ENCODE measurements at places on chromosomes 6 and 20.

GRCh38 chr6:109103942-109104341 is 8.6 kb downstream of the CEP57L1 start:
- DNase-seq, result no peak

DNA sequence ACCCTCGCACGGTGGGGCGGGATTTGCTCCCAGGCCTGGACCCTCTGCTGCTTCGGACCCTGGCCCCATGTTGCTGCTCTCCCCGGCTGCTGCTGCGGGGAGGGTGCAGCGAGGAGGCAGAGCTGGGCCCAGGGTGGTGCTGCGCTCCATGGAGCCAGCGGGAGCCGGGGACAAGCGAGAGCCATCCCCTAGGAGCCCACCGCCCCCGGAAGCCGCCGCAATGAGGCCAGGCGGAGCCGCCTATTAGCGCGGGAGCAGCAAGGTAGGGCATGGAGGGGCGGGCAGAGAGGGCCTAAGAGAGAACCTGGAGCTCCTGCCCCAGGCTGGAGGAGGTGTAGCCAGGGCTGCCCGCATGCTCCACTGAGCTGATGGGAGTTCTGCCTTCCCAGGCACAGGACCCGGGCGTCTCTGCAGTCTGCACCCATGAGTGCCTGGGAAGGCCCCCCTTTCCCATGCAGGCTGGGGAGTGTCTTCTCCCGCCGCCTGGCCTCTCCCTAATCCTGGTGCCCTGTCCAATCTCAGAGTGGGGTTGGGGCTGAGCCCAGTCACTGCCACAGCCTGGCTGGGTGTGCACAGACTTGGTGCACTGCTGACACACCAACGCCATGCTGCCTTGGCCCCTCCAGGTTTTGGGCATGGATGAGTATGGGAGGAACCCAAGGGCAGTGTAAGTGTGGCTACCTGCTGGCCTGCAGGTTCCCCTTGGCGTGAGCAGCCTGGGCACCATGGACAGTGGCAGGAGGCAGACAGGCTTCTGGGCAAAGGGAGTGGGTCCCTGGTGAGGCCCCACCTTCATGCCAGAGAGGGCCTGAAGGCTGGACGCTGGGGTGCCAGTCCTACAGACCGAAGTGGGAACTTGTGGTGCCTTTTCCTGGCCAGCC is 360.6 kb upstream of the MAP3K7 start:
- DNase-seq, result no peak

DNA sequence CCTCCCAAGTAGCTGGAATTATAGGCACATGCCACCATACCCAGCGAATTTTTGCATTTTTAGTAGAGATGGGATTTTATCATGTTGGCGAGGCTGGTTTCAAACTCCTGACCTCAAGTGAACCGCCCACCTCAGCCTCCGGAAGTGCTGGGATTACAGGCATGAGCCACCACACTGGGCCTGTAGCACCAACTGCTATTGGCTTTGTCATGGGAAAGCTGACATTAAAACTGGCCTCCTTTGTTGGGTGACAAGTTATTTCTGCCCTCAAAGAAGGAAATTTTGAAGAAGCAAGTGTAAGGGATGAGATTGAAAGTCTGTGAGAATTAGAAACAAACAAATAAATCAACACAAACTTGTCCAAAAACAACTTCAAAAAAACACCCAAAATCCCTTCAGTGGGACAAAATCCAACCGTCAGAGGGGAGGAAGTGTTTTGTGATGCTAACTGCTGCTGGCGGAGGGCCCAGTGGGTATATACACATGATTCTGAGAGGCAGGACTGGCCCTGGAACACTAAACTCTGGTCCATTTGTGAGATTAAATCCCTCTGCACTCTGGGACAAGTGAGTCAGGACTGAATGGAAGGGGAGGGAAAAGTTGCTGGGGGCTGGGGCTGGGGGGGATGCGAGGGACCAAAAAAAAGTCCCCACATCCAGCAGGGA is 87.5 kb upstream of the NAA20 start:
- no peak for DNase-seq

GRCh38 chr6:44062771-44063560 is 64.3 kb downstream of the MRPL14 start:
- no peak for DNase-seq

DNA sequence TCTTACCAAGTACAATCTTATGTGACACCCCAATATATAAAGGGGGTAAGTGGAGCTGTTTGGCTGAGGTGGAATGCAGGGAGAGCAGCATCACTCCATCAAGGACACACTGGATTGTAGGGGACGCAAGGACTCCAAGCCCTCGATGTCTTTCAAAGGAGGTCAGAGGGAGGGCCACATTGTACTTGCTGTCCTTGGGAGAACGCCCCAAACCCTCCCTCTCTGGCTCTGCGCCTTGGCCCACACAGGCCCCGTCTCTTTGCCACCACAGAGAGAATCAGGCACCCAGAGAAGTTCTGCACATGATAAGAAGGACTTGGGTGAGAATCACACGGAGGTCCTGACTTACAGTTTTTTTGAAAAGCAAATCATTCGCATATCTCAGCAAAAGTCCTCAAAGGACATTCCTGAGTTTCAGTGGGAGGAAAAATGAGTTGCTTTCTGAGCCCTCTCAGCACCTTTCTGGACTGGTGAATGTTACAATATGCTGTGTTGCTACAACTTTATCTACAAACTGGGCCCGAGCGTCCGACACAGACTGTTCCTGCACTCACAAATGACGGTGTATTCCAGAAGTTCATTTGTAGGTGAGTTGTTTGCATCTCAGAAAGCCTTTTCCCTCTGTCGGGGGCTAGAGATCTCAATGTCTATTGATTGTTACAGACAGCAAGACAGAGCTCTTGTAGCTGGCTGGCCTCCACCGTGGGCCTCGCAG is 92.5 kb upstream of the AKAP12 start:
- no peak for DNase-seq

GRCh38 chr6:31836474-31837368 is 9.2 kb downstream of the HSPA1B start:
- no peak for DNase-seq

DNA sequence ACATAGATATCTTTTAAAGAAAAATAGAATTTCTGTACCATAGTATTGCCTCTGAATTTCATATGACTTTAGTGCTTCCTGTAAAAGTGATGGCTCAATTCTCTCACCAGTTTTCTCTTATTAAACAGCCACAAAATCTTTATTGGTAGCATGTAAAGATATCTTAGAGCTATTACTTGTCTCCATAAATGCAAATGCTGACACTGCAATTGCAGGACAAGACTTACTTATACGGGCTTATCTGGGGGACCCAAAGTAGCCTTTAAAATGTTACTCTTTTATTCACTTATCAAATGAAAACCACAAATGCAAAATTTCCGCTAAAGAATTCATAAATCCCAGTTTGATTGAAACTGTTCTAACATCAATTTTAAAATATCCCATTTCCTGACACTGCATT is 287.1 kb upstream of the SPTLC3 start:
- no peak for DNase-seq

- no peak for DNase-seq
Measured at GRCh38 chr20:57695012-57695411, 14.8 kb downstream of the PMEPA1 start.

- DNase-seq, result no peak
Measured at GRCh38 chr6:36609582-36609981, 15.4 kb downstream of the SRSF3 start.

DNA sequence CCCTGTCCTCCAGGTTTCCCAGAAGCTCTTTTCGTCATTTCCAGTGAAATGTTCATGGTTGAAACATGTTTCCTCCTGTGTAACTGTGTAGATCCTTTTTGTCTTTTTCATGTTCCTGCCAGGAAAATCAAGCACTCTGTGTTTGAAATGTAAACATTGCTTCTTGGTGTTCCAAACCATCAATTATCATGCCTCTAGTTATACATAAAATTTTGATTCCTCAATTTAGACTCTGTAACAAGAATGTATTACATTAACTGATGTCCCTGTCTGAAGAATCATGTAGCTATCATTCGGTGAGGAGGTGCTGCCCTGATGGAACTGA is 546.3 kb upstream of the CITED2 start:
- DNase-seq, result no peak

DNA sequence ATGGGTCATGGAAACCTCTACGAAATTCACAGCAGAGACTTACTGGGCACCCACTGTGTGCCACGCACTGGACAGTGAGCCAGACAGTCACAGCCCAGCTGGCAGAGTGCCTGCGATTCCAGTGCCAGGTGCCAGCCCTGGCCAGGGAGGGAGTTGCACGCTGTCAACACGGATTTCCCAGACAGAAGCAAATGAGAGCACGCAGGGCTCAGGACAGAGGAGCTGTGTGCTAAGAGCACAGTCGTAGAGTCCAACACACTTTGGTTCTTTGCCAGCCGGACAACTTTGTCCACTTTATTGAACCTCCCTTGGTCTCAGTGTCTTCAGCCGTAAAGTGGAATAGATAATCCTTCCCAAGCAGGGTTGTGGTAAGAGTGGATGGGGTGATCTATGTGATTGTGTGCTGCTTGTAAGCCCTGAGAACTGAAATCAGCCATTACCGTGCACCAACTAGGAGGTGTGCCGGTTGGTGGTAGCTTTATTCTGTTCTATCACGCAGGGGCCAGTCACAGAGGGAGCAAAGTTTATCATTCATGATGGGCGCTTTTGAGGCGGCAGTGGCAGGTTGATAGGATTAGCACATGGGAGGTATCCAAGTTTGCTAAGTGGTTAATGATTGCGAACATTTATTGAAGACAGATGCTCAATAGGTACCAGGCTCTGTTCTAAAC is 40.6 kb downstream of the SIRPA start:
- no peak for DNase-seq

DNA sequence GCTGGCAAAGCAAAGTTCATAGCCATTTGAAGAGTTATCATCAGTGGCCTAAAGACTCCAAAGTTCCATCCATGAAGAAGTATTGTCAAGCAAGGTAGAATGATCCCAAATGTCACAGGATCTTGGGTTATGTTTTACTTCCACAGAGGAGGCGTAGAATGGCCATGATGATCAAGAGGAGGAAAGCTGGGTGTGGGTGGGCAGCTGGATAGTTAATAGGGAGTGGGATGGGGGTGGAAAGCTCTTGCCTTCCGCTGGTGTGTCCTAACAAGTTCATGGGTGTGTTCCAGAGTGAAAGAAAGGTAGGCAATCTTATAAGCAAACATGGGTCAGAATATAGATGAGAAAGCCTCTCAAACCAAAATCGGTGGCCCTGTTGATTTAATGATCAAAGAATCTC is 38.4 kb downstream of the PIGU start:
- no peak for DNase-seq

DNA sequence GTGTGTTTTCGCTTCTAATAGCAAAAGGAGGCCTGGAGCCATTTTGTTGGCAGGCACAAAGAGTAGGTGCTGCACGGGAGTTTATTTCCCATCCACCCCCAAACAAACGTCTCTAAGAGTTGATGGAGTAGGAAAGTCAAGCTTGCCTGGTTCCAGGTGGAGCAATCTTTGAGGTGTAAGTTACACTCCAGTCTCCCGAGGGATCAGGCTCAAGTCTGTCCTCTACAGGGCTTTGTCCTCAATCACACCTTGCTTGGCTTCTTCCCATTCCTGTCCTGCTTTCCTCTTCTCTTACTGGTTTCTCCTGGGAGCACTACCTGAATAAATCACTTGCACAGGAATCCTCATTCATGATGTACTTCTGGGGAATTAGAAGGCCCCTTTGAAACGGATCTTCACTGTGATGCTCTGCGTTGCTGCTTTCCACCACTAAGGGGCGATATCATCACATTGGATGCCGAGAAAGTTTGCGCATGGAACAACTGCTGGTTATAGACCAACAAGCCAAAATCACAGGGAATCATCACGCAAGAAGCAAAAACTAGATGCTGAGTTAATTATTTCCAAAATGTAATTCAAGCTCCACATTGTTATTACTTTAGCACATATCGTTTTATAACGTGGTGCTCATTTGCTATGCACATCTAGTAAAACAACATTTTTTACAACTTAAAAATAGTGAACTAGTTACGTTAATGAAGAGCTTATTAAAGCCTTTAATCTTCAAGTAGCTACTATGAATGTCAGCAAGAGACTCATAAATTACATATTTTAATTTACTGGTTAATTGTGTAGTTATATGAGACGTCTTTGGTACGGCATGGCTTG is 156.8 kb downstream of the DNAH8 start:
- peak; percentile 53 for DNase-seq

GRCh38 chr6:26349964-26350857 is 14.8 kb upstream of the BTN3A2 start:
- no peak for DNase-seq

- no peak for DNase-seq
Measured at GRCh38 chr6:6277413-6277812, 43.0 kb downstream of the F13A1 start.

GRCh38 chr6:98498866-98499265 is 335.5 kb upstream of the POU3F2 start:
- DNase-seq, result peak; percentile 31

GRCh38 chr20:835608-836045 is 2.1 kb downstream of the FAM110A start:
- DNase-seq, result no peak

DNA sequence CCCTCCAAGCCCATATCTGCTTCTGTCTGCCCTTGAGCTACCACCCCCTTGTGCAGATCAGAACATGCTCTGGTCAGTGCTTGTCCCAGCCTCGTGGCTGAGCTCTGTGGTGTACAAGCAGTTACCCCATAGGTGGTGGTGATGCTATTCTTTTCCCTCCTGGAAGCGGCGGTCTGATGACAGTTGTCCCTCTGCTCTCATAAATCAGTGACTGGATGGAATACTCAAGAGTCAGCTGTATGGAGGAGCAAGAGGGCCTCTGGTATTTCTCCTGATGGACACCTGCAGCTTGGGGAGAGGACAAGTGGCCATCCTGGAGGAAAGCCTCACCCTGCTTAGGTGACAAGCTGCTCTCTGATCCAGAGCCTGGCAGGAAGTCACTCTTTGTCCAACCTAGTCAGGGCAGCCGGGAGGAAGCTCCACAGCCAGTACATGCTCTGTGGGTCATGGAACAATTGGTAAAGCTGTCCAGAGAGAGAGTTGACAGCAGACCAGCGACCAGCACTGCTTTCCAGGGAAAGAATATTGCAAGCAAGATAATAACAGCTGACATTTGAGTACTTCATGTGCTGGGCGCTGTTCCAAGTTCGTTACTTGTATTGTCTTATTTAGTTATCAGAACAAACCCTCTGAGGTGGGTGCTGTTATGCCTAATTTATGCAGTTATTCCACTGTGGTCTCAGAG is 47.1 kb downstream of the SCAND1 start:
- no peak for DNase-seq

- DNase-seq, result peak; percentile 2
Measured at GRCh38 chr6:155341130-155341828, 27.0 kb upstream of the TFB1M start.

DNA sequence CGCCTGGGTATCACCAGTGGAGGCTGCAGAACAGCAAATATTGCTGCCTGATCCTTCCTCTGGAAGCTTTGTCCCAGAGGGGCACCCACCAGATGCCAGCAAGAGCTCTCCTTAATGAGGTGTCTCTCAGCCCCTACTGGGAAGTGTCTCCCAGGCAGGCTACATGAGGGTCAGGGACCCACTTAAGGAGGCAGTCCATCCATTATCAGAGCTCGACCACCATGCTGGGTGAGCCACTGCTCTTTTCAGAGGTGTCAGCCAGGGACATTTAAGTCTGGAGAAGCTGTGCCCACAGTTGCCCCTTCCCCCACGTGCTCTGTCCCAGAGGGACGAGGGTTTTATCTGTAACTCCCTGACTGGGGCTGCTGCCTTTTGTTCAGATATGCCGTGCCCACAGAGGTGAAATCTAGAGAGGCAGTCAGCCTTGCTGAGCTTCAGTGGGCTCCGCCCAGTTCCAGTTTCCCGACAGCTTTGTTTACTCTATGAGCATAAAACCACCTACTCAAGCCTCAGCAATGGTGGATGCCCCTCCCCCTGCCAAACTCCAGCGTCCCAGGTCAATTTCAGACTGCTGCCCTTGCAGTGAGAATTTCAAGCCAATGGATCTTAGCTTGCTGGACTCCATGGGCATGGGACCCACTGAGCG is 25.9 kb upstream of the AIG1 start:
- DNase-seq, result no peak
